Right ventricle myocardium inferior (tissue), 1 donor: ENCODE measurements at places on chromosomes 12 and 14. TPM values are rescaled to one million over a fixed set of nuclear protein-coding genes. Genes with fewer than 3 reads are reported as not detected.

Gene GLI1
- 0.92 TPM for total RNA-seq

Gene NINJ2
- total RNA-seq = 8.6 TPM

Gene TAC3
- total RNA-seq = not detected

Gene KITLG
- 11.1 TPM for total RNA-seq

DNA sequence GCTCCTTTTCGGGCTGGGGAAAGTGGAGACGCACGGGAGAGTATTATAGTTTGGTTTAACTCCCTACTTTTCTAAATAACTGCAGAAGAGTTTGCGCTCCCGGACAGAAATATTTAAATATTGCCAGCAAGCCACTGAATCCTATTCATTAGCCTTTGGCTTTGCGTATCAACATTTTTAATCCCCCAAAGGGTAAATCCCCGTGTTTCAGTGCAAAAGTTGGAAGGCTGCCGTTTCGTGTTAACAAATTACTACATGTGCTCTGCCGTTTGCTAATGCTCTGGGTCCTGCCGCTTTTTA lies 372 bp upstream of the DPF3 start:
- no peak for DNase-seq

DNA sequence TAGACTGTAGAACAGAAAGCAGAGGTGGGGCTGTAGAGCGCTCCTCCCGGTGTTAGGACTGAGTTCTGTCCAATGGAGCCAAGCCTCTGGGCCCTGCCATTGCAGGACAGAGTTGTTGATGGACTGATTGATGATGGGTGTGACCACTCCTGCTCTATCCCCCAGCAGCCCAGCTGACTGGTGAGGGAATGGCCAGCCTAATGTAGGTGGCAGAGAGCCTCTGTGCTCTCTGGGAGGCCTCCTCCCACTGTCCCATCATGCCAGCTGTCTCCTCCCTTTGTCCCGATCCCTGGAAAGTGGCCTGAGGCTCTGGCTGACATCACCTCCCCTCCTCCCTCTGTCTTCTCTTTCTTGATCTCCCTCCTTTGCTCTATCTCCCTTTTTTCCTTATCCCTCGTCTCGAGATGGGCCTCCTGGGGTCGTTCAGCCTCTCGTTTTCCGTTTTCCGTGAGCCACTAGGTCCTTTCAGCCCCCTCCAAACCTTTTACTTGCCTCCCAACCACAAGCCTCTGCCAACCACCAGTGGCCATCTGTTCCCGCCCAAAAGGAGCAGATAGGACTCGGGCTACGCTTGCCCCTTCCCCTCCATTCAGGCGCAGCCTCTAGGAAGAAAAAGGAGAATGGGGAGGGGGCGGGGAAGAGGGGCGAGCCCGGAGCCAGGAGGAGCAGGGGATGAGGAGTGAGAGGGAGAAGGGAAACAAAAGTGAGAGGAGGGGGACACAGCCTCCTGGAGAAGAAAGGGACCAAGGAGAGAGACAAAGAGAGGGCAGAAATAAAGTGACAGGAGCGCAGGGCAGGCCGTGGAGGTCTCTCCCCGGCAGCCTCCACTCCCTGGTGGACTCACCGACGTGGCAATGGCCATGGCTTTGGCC lies 572 bp downstream of the EFS start:
- DNase-seq = peak; percentile 68

DNA sequence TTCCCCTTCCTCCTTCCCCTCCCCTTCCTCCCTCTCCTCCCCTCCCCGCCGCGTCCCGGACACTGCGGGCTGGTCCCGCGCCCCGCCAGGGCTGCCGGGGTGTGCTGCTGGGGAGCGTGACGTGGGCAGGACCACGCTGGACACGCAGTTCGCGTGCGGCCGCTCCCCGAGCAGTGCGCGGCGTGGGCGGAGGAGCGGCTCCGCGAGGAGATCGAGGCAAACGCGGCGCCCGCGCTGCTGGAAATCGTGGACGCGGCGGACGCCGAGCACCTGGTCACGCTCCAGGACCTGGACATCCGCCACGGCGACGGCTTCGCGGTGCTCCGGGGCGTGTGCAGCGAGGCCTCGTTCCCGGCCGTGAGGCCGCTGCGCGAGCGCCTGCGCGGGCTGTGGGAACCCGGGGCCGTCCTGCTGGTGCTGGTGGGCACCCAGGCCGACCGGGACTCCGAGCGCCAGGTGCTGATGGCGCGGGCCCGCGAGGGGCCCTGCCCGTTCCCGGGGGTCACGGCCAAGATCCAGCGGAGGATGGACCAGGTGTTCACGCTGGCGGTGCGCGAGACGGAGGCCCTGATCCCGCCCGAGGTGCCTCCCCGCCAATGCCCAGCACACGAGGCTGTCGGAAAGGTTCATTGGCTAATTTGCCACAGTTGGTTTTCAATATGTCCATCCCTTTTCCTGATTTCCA lies 84.3 kb downstream of the TNFAIP2 start:
- peak; percentile 70 for DNase-seq

Gene OR4Q3
- total RNA-seq = not detected

Gene SSTR1
- 0.51 TPM for total RNA-seq

Gene CPNE8
- total RNA-seq = 8.3 TPM

GRCh38 chr12:111349748-111350520 lies 19.0 kb downstream of the PHETA1 start:
- DNase-seq = no peak

Gene KRT73
- not detected for total RNA-seq

DNA sequence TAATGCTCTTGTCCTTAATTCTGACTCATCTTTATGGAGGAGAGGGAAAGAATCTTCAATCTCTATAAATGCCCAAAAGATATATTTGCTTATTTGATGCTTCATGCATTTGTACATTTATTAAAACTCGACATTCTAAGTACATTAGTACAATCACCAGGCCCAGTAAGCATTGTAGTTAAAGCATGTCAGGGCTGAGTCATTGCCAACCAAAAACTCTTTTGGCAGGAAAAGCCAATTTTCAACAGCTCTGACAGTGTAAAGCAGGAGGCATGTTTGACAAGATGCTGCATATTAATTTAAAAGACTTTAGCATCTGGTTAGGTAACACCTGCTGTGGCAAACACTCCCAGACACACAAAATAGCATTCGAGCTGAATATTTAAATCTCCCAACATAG lies 290.9 kb downstream of the PPFIA2 start:
- DNase-seq = no peak

GRCh38 chr14:71168564-71169427 lies 261.5 kb downstream of the PCNX1 start:
- no peak for DNase-seq

DNA sequence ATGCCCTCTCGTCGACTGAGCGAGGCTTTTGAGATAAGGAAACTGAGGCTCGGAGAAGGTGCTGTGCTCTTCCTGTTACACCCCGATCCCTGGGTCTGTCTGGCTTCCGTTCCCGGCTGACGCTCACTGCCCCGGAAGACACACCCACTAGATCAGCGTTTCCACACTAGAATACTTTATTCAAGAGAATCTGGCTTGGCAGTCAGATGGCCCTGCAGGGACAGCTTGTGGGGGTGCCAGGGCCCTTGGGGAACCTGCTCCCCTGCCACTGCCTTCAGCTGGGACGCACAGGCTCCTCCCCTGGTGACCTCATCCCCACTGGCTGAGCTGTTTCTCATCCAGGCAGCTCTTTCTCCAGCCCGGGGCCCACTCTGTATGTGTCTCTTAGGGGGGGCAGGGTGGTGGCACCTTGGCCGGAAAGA lies 13.7 kb downstream of the PGF start:
- peak; percentile 88 for DNase-seq

DNA sequence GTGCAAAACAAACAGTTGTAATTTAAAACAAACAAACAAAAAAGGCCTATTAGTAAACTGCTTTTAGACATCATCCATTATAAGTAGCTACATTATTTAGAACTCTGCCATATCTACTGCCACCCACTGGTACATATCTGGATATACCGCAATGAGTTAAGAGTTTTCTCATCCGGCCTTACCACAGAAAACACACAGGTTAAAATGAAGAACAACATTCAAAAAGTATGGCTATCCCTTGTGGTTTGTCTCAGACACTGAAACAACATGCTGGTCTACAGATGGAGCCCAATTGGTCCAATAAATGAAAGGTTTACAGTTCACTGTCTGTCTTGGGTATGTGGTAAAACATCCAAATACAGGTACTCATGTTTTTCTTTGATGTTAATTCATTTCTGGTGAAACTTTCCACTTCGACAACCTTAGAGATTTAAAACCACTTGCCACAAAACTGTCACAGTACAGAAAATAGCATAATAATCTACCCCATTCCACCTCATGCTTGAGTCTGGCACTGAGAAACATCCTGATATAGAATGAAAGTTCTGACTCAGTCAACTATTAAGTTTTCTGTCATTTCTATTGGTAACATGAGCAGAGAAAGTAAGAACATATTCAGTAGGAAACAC lies 354.3 kb downstream of the CEP128 start:
- DNase-seq = no peak

GRCh38 chr12:80702889-80703805 lies 4.3 kb upstream of the MYF6 start:
- DNase-seq = no peak

Gene RFX4
- total RNA-seq = not detected

DNA sequence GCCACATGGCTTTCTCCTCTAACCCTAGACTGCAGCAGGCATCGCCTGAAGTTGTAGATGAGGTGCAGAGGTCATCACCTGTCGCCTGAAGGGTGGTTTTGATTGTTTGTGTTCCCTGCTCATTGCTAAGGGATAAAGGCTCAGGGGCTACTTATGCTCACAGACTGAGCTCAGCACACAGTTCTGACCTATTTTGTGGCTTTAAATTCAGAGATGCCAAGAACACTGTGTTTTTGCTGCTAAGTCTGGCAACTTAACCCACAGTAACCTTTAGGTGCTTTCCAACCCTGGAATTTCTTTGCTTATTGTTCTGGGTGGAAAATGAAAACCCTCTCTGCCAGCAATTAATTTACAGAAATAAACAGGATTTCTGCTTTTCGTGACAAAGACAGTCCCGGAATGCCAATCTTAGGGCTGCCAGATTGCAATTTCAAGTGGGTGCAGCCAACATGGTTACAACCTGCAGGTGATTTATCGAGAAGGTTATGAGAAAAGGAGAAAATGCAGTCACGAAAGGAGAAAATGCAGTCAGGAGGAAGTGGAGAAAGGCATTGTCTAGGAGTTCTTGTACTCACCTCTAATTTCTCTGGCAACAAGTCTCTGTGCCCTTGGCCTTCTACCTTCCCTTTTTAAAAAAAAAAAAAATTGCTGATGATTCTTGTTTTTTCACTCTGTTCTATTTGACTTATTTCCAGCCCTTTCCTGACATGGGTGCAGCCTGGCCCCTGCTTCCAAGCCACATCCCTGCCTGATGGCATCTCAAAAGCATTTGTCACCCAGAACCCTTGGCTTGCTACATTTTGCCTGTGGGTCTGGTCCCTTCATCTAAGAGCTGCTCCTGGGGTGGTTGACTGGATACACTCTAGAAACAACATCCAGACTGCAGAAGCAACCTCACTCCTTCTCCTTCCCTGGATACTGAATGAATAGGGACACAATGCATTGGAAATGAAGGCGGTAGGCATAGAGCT lies 23.3 kb downstream of the NPC2 start:
- no peak for DNase-seq

- no peak for DNase-seq
Measured at GRCh38 chr12:77013091-77013490, 52.3 kb downstream of the E2F7 start.

- DNase-seq = no peak
Measured at GRCh38 chr12:53479331-53479730, 19.9 kb downstream of the MAP3K12 start.

DNA sequence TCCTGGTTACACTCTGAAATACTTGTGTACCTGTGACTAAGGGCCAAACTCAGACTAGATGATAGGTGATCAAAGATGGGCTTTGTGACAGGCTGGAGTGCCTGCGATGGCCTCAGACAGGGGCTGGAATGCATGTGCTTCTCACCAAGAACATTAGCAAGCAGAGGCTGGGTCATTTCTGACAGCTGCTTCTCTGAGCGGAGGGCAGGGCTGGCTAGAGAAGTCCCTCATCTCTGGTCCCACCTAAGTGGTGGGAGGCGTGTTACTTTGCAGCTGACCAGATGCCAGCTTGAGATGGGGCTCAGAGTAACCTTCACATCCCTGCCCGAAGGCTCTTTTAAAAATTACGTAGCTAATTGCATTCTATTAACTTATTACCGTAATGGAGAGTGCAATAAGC lies 106.8 kb upstream of the RTL1 start:
- no peak for DNase-seq

Gene TMEM229B
- total RNA-seq = 4.2 TPM

- no peak for DNase-seq
Measured at GRCh38 chr14:79161571-79161970, 991.4 kb downstream of the NRXN3 start.

- no peak for DNase-seq
Measured at GRCh38 chr14:78917462-78917861, 747.3 kb downstream of the NRXN3 start.

DNA sequence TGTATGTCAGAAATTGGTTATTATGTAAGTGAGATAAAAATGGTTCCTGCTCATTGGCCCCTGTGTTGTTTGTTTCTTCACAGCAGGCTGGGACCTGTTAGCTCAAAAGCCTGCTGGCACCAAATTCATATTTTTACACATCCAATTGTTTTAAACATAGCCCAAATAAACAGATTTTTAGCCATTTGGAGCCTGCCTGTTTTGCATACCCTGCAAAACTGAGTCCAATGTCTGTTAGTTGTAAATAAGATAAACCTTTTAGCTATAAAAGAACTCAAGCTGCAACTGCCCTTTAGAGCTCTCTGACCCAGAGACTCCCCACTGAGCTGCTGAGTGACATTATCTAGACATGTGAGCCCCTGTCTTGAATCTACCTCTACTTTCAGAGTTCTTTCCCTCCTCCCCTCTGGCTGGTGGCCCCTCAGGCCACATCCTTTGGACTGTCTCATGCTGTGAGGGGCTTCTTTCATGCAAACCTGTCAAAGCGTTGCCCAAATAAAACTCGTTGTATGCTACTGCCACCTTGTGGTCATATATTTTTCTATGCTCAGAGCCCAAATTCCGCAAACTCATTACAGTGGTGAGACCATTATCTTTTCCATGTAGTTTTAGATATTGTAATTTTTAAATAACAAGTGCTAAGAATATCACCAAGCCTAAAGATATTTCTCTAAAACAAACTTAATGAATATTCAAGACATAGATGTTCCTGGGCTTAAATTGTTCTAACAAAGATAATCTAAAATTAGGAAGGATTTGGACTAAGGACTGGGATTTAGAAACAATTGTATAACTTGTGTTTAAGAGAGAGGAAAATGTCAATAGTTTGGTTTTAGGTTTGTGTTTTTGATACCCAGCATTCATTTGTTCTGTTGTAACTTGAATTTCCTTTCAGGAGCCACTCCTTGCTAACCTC lies 337.9 kb downstream of the AACS start:
- DNase-seq = no peak
